SJSA1 (cell line): ENCODE measurements at places on chromosomes 7 and 10.

GRCh38 chr10:69965919-69966662, 86.6 kb upstream of the MACROH2A2 start:
- no peak overlapping the region for H3K4me3 ChIP-seq
- no peaks in the 10 kb centered on the region; the same call in 1 of the 2 replicates for H3K27me3 ChIP-seq
- H3K27ac ChIP-seq: no peak overlapping the region
- H3K36me3 ChIP-seq: no peaks in the 10 kb centered on the region
- DNase-seq: peak; percentile 51
- H3K4me1 ChIP-seq: peaks cover 37% of the 10 kb centered on the region

GRCh38 chr10:17430647-17431355, 23.6 kb downstream of the ST8SIA6 start:
- no peaks in the 10 kb centered on the region for H3K27me3 ChIP-seq
- H3K4me1 ChIP-seq: no peaks in the 10 kb centered on the region
- peak; percentile 68 for DNase-seq
- H3K4me3 ChIP-seq: no peak overlapping the region

DNA sequence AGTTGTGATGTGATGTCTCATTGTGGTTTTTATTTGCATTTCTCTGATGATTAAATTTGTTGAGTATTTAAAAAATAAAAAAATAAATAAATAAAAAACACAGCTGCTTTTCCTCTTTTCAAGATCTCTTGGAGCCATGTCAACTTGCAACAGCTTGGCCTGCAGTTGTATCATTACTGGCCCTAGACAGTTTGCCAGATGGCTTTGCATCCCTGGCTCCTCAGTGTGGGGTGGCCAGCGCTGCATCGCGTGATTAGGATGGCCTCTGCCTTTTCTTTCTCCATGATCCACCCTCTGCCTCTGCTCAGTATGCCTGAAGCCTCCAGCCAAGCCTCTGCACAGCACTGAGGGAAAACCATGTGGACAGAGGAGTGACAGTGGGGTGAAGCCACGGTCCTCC, 96.8 kb downstream of the PPP1R3C start:
- no peak overlapping the region for H3K27ac ChIP-seq
- H3K4me1 ChIP-seq: no peaks in the 10 kb centered on the region
- no peak for DNase-seq
- H3K4me3 ChIP-seq: no peak overlapping the region
- H3K36me3 ChIP-seq: no peaks in the 10 kb centered on the region

DNA sequence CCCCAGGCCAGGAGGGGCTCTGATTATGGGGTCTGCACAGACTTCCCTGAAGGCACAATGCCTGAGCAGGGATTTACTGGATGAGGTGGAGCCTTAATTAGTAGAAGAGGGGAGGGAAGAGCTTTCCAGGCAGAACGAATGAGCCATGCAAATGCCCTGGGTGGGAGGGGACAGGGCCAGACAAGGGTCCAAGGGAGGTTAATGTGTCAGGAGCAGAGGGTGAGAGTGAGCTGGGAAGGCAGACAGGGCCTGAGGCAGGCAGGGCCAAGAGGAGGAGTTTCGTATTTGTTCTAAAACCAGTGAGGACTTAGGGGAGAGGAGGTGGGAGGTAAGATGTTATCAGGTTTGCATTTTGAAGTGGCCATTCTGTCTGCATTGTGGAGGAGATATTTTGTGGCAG, 65.3 kb downstream of the NPY start:
- no peak overlapping the region for H3K27ac ChIP-seq
- H3K4me1 ChIP-seq: no peaks in the 10 kb centered on the region
- no peak overlapping the region for H3K4me3 ChIP-seq

- H3K27me3 ChIP-seq: no peaks in the 10 kb centered on the region
- DNase-seq: no peak
- no peaks in the 10 kb centered on the region for H3K36me3 ChIP-seq
- H3K27ac ChIP-seq: no peak overlapping the region
Measured at GRCh38 chr10:114259824-114260223, 20.8 kb downstream of the VWA2 start.

DNA sequence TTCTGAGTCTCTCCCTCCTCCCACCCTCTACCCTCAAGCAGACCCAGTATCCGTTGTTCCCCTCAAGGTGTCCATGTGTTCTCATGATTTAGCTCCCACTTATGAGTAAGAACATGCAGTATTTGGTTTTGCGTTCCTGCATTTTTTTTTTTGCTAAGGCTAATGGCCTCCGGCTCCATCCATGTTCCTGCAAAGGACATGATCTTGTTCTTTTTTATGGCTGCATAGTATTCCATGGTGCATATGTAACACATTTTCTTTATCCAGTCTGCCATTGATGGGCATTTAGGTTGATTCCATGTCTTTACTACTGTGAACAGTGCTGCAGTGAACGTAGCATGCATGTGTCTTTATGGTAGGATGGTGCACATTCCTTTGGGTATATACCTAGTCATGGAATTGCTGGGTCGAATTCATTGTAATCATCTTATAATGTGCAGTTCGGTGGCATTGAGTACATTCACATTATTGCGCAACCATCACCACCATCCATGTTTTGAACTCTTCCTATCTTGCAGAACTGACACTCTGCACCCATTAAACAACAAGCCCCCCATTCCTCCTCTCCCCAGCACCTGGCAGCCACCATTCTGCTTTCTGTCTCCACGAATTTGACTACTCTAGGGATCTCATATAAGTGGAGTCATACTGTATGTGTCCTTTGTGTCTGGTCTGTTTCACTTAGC, 125.5 kb downstream of the CAMK1D start:
- no peaks in the 10 kb centered on the region for H3K36me3 ChIP-seq
- H3K27ac ChIP-seq: no peak overlapping the region
- no peaks in the 10 kb centered on the region for H3K27me3 ChIP-seq
- DNase-seq: no peak
